ENCODE measurements at places on chromosomes 3 and 15.

DNA sequence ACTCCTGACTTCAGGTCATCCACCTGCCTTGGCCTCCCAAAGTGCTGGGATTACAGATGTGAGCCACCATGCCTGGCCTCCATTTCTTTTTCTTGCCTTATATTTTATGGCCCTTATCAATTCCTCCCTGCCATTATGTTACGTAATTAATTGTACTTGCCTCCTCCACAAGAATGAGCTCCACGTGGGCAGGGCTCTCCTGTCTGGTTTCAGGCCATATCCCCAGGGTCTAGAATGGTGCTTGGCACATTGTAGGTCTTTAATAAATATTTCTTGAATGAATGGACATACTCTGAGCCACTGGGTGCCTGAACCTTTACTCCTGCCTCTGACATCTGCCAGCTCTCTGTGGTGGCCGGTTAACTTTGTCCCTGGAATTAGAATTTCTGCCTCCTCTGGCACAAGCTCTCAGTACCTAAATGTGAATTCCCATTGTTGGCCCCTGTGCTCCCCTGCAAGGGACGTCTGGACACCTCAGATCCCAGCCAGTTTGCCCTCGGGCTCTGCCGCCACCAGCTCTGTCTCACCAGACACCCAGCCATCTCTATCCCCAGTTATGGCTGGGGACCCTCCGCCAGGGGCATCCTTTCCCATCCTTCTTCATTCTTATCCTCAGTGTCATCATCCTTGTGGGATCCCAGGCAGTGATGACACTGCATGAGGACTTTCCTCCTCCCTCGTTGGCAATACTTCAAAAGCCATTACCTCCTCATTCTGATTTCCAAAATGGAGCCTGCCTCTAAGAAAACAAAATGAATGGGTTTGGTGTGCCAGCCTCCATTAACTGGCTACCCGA is 165.6 kb upstream of the SMAD3 start:
- no peak for DNase-seq

GRCh38 chr3:38533285-38533976 is 37.3 kb downstream of the EXOG start:
- DNase-seq = no peak

GRCh38 chr3:33629219-33629618 is 88.8 kb downstream of the CLASP2 start:
- no peak for DNase-seq

DNA sequence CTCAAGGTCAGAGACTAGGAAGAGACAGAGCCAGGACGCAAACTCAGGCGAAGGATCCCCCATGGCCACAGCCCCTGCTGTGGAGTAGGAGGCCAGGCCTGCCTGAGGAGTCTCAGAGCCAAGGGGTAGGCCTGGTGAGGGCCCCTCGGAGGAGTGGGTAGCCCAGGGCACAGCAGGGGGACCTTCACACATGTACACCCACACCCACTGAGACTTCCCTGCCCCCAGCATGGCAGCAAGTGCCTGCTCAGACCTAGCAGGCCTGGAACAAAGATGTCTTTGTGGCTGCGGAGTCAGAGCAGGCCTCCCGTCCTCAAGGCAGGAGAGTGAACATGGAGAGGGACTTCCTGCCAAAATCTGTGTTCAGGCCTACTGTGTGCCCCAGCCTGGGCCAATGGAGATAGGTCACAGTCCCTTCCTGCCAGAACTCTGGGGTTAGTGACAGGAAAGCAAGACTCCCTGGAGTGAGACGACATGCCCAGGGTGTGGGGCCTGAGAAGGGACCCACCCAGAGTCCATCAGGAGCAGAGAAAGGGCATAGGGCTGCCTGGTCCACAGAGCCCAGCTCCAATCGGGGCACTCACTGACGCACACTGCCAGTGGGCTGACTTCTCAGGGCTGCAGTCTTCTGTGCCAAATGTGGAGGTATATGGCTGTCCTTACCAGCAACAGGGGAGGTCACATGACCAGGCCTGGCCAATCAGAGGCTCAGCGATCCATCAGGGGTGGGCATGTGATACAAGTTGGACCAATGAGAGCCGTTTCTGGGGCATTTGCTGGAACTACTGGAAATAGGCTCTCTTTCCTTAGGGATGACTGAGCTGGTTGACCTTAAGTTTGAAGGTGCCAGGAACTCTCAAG is 2.3 kb downstream of the GRIP2 start:
- peak; percentile 30 for DNase-seq

DNA sequence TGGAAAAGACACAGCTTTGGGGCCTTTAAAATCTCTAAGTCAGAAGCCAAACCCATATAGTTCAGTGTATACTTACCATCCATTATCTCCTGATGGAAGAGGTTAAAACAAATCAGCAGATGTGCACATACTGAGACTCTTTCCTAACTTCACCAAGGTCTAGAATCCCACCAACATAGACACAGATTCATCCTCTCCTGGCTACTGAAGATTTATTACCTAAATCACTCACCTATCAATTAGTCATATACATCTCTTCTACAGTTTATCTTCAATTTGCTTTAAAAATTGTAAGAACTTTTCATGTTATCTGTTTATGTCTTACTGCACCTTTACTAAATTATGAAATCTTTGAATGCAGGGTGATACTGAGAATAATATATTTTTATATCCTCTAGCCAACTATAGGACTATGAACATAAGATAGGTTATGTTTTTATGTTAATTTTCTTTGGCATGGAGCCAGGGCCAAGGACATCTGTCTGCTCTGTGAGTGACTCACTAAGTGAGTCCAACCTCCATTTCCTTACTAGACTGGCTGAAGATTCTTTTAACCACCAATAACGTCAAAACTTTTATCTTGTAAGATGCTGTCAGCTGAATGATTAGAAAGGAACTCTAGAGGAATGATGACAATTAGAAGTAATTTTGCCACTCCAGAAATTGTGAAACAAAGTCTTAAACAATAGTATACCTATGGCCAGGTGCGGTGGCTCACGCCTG is 397.6 kb downstream of the FOXP1 start:
- no peak for DNase-seq

- DNase-seq = no peak
Measured at GRCh38 chr3:56087451-56088053, 380.7 kb downstream of the ERC2 start.

GRCh38 chr3:185750015-185750414 is 74.8 kb downstream of the IGF2BP2 start:
- no peak for DNase-seq

GRCh38 chr15:33104212-33104611 is 90.3 kb downstream of the FMN1 start:
- DNase-seq = no peak

DNA sequence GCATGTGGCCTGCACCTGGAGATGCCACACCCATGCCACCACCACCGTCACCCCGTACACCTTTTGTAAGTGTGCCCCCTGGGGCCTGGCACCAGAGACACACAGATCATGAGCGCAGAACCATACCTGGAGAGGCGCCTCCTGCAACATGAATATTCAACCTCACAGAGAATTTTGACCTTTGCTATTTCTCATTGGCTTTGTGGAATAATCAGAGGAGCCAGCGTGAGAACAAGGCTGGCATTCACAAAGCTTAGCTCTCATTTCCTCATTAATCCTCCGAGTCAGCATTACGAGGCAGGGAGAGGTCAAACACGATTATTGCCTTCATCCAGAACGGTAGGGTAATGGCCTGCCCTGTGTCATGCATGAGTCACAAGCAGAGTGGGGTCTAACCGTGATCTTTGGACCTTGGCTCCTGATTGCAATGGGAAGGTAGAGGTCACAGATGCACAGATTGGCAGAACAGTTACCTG is 73.0 kb upstream of the POMGNT2 start:
- no peak for DNase-seq

DNA sequence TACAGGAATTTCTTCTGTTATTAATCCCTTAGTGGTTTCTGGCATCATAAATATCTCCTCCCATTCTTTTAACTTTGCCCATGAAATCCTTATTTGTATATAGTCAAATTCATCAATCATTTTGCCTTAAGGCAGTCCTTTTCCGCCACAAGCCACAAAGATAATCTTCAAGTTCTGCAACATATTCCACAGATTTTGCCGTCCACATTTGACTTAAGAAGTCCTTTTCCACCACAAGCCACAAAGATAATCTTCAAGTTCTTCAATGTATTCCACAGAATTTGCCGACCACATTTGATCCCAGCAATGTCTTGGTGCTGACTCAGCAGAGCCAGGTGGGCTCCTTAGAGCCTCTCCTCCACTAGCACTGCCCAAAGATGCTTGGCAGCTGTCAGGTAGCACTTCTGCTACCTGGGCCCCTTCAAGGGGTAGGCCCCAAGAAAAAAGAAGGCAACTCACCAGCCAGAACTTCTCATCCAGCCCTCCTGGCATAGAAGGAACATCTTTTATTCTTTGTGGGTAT is 35.0 kb downstream of the SEC22C start:
- DNase-seq = no peak

DNA sequence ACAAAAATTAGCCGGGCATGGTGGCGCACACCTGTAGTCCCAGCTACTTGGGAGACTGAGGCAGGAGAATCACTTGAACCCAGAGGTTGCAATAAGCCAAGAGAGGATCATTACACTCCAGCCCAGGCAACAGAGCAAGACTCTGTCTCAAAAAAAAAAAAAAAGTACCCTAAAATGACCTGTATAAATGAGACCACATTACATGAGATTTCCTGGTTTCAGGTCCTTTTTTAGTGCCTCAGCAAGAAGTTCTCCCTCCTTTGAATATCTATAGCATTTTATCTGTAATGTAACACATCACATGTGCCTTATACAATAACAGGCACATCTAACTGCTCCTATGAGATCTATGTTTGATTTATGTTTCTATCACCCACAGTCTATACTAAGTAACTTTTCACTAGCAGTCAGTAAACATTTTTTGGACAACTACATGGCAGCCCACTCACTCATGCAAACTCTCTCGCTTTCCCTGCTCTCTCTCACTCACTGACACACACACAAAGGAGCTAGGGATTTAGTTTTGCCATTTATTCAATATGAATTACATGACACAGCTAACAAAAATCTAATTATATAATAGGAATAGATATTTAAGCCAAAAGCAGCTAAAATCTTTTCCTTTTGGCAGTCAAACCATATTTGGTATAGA is 34.1 kb downstream of the ADAM10 start:
- DNase-seq = peak; percentile 17

GRCh38 chr3:126307591-126308393 is 49.4 kb downstream of the KLF15 start:
- DNase-seq = no peak

GRCh38 chr3:176696816-176697215 is 500.5 kb downstream of the TBL1XR1 start:
- DNase-seq = no peak

DNA sequence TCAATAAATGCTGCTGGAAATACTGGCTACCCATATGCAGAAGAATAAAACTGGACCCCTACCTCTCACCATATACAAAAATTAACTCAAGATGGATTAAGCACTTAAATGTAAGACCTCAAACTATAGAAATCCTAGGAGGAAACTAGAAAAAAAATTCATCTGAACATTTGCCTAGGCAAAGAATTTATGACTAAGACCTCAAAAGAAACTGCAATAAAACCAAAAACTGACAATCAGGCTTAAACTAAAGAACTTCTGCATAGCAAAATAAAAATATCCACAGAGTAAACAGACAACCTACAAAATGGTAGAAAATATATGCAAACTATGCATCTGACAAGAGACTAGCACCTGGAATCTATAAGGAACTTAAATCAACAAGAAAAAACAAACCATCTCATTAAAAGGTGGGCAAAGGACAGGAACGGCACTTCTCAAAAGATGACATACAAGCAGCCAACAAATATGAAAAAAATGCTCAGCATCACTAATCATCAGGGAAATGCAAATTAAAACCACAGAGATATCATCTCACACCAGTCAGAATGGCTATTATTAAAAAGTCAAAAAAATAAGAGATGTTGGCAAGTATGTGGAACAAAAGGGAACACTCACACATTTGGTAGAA is 47.0 kb downstream of the MYO9A start:
- no peak for DNase-seq

GRCh38 chr3:101533603-101533968 is 20.6 kb upstream of the SENP7 start:
- no peak for DNase-seq

DNA sequence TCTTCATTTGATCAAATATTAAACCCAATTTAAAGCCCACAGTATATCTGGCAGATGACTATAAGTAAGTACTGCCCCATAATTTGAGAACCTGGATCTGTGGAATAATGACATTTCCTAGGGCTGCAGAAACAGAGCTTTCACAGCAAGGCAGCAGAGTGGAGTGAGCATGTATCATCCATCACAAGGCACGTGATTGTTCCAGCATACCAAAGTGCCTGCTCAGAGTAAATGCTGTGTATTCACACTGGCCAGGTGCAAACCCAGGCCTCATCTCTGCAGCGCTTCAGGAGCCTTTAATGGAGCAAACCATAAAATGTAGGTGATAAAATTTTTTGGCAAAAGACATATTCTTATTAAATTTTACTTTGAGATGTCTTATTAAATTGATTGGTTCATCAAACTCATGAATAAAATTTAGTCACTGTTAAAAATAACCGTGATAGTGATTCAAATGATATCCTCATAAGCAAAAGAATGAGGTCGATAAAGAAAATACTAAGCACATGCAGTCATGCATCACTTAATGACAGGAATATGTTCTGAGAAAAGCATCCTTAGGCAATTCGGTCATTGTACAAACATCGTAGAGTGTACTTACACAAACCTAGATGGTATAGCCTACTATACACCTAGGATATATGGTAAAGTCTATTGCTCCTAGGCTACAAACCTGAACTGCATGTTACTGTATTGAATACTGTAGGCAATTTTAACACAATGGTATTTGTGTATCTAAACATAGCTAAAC is 99.3 kb upstream of the SLC24A5 start:
- DNase-seq = no peak

DNA sequence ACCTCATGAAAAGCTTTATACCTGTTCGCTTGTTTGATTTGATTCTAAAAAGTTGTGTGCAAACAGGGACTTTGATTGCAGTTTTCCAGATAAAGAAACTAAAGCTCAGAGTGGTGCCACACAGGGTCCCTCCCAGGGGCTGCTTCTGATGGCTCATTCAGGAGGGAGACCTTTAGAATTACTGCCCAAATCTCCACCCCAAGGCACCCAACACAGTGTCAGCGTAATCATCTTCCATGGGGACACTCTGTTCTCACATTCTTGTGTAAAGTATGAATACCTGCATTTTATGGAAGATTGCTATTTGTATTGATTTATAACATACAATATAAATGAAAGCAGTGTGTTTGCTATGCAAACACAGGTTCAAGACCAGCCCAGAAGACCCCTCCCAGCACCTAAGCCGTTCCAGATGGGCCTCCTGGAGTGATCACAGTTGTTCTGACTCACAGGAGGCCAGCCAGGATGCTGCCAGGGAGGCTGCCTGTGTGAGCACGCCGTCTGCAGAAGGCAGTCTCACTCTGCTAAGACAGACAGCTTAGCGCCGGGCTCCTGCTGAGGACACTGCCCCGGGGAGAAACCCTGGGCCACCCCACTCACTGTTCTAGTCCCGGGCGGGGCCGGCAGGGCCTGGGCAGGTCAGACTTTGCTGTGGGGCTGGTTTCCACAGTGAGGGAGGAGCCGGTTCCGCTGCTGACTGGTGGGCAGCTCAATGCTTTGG is 185.6 kb downstream of the FAM43A start:
- DNase-seq = peak; percentile 26

- peak; percentile 65 for DNase-seq
Measured at GRCh38 chr3:111989061-111989678, 9.6 kb upstream of the TAGLN3 start.
